ENCODE measurements at places on chromosomes 5 and 9. TPM values are rescaled to one million over a fixed set of nuclear protein-coding genes. Genes with fewer than 3 reads are reported as not detected.

The SMIM27 gene
- total RNA-seq = 8.0 TPM

The ADRB2 gene
- 12.3 TPM for total RNA-seq

The DDX4 gene
- not detected for total RNA-seq

The GARIN3 gene
- not detected for total RNA-seq

The JAK2 gene
- total RNA-seq = 27.3 TPM

The PPIC gene
- total RNA-seq = 40.1 TPM

The C9orf153 gene
- total RNA-seq = not detected
